B cell (primary cell): ENCODE measurements at places on chromosomes 2 and 18.

- H3K4me1 ChIP-seq = no peaks in the 10 kb centered on the region
- H3K27me3 ChIP-seq = no peaks in the 10 kb centered on the region
- no peak overlapping the region for H3K4me3 ChIP-seq
- no peak for DNase-seq
- no peaks in the 10 kb centered on the region for H3K36me3 ChIP-seq
Measured at GRCh38 chr2:44994377-44994776, 14.9 kb downstream of the SIX2 start.

GRCh38 chr2:134884435-134884834, 34.2 kb upstream of the CCNT2 start:
- no peak overlapping the region for H3K4me3 ChIP-seq
- H3K36me3 ChIP-seq = no peaks in the 10 kb centered on the region
- H3K4me1 ChIP-seq = no peaks in the 10 kb centered on the region
- no peak overlapping the region for H3K27ac ChIP-seq
- no peak for DNase-seq

DNA sequence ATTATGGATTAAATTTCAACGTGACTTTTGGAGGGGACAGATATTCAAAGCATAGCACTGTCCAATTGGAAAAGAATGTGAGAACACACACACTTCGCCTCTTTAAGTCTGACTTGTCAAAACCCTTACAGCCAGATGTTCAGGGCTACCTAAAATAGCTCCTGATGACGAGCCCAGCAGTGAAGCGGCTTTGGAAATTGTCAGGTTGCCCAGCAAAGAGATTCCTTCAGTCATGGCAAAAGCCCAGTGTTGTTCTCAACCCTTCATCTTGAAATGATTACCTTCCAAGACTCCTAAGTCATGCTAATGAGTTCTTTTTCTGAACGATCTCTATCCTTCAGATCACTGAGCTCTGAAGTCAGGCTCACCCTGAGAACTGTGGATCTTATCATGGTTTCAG, 436.6 kb downstream of the LRATD1 start:
- no peak for DNase-seq
- no peaks in the 10 kb centered on the region for H3K36me3 ChIP-seq
- no peak overlapping the region for H3K4me3 ChIP-seq
- no peaks in the 10 kb centered on the region for H3K27me3 ChIP-seq

DNA sequence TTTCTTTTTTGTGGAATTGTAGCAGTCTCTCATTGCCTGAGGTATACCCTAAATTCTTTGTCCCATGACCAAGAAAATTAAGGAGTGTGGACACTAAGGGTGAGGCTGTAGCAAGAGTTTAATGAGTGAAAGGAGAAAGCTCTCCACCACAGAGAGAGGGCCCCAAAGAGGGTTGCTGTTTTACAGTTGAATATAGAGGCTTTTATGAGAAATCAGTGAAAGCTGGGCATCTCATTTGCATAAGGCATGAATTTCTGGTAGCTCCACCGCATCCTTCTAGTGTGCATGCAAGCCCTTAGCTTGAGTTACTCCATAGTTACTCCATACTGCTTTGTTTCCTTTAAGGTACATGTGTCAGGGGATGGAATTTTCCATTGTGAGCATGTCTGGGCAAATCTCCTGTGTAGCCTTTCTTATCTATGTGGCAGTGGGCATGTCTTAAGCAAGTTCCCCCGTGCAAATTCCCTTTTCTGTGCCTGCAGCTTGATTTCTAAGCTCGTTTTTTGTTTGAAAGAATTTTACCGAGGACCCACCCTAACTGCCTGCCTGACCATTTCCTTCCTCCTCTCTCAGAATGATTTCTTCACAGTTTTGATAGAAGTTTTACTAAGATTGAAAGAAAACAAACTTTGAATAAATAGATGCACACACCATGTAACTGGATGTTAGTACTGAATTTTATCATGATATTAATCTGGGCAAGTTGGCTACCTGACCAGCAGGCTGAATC, 218.9 kb downstream of the PARD3B start:
- H3K27me3 ChIP-seq = no peaks in the 10 kb centered on the region
- no peaks in the 10 kb centered on the region for H3K4me1 ChIP-seq
- no peak for DNase-seq
- no peak overlapping the region for H3K4me3 ChIP-seq
- H3K27ac ChIP-seq = no peak overlapping the region
- H3K36me3 ChIP-seq = no peaks in the 10 kb centered on the region

DNA sequence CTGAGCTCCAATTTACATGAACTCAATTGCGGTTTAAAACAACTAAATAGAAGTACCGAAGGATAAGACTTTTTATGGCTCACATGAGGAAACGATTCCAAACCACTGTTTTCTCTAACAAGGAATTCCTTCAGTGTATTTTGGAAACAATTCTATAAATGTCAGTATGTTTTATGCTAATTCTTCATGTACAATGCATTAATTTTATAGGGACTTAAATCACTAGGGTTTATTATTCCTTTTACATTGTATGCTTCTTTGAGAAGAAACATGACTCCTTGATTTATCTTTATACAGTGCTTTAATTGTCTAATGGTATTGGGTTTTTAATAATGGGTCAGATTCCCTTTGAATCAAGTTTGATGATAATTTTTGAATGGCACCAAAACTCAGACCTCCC, 566.8 kb downstream of the EPHA4 start:
- no peak overlapping the region for H3K4me3 ChIP-seq
- no peaks in the 10 kb centered on the region for H3K36me3 ChIP-seq
- H3K4me1 ChIP-seq = no peaks in the 10 kb centered on the region
- no peak for DNase-seq

DNA sequence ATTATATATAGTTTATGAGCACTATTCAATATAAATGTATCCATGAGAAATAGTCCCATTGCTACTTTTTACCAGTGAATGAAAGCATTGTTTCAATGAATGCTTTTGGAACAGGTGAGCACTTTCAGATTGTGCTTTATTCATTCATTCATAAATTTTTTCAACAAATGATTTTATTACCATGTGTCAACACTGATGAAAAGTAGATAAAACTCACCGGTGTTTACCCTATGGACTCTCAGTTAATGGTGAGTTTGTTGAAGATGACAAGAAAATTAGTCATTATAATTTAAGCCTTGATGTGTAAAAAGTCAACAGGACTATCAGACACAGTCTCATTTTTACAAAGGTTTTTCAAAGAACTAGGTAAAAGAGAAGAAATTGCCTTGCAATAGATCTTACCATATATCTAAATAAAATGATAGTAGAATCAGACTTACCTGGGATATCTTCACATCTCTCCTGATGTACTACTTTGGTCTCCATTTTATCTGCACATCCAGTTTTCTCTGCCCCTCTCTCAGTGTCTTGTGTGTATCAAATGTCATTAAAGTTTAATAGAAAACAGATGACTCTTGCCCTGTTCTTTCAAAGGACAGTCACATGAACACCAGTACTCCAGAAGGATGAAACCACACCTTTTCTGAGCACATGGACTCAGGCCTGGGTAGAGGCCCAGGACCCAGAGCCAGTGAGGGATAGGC, 325.3 kb upstream of the RND3 start:
- no peak overlapping the region for H3K4me3 ChIP-seq
- H3K27ac ChIP-seq = no peak overlapping the region
- H3K27me3 ChIP-seq = no peaks in the 10 kb centered on the region
- no peaks in the 10 kb centered on the region for H3K36me3 ChIP-seq

- no peak overlapping the region for H3K4me3 ChIP-seq
- H3K4me1 ChIP-seq = peaks cover 9% of the 10 kb centered on the region
- H3K27me3 ChIP-seq = peaks cover 18% of the 10 kb centered on the region
- DNase-seq = peak; percentile 27
Measured at GRCh38 chr2:9206991-9207640, 504 bp downstream of the ASAP2 start.

- H3K4me1 ChIP-seq = peaks cover 10% of the 10 kb centered on the region
- no peaks in the 10 kb centered on the region for H3K36me3 ChIP-seq
- no peaks in the 10 kb centered on the region for H3K27me3 ChIP-seq
- DNase-seq = peak; percentile 68
- H3K27ac ChIP-seq = no peak overlapping the region
Measured at GRCh38 chr2:10835052-10835970, 22.7 kb upstream of the PDIA6 start.

DNA sequence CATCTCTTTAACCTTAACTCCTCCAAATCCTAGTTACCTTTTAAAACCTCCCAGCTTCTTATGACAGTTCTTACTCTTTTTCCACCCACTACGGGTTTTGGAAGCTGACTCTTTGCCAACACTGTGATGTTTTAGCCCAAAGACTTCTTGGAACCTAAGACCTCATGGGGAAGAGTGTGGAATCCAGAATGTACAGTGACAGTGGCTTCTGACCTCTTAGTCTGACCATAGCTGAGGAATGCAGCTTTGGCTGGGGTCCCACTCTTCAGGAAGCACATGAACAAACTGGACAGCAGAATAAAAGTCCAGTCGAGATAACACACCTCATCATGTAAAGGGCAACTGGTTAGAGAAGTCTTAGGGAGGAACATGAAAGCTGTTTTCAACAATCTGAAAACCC, 161.1 kb upstream of the PKDCC start:
- no peaks in the 10 kb centered on the region for H3K36me3 ChIP-seq
- DNase-seq = no peak
- H3K27me3 ChIP-seq = peaks cover 4% of the 10 kb centered on the region

GRCh38 chr2:33589444-33589843, 9.7 kb downstream of the FAM98A start:
- peaks cover 9% of the 10 kb centered on the region for H3K36me3 ChIP-seq
- H3K4me3 ChIP-seq = no peak overlapping the region
- no peak overlapping the region for H3K27ac ChIP-seq
- H3K27me3 ChIP-seq = no peaks in the 10 kb centered on the region
- H3K4me1 ChIP-seq = no peaks in the 10 kb centered on the region

GRCh38 chr2:112947374-112947773, 30.4 kb upstream of the IL36G start:
- H3K27ac ChIP-seq = no peak overlapping the region
- peaks cover 4% of the 10 kb centered on the region for H3K27me3 ChIP-seq
- no peak for DNase-seq
- no peaks in the 10 kb centered on the region for H3K36me3 ChIP-seq
- no peak overlapping the region for H3K4me3 ChIP-seq
